DMS153 (cell line): ENCODE measurements at places on chromosomes 2 and 18.

GRCh38 chr18:9096685-9097084, 5.8 kb upstream of the NDUFV2 start:
- no peak for DNase-seq

DNA sequence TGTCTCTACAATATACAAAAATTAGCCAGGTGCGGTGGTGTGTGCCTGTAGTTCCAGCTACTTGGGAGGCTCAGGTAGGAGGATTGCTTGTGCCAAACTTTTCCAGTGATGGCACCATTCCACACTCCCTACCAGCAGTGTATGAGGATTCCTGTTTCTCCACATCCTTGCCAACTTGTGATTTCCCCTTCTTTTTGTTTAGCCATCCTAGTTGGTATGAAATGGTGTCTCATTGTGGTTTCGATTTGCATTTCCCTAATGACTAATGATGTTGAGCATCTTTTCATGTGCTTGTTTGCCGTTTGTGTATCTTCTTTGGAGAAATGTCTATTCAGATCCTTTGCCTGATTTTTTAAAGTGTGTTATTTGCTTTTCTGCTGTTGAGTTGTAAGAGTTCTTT, 41.0 kb downstream of the EPB41L5 start:
- no peak for DNase-seq

GRCh38 chr2:30789670-30790210, 17.5 kb downstream of the CAPN13 start:
- no peak for DNase-seq

GRCh38 chr2:64708829-64709228, 55.1 kb upstream of the SERTAD2 start:
- DNase-seq: no peak

- no peak for DNase-seq
Measured at GRCh38 chr2:171342067-171342413, 91.8 kb downstream of the METTL8 start.

- DNase-seq: peak; percentile 13
Measured at GRCh38 chr2:156864325-156864724, 393.2 kb upstream of the GALNT5 start.

- no peak for DNase-seq
Measured at GRCh38 chr2:68726608-68727367, 7.8 kb upstream of the ARHGAP25 start.

DNA sequence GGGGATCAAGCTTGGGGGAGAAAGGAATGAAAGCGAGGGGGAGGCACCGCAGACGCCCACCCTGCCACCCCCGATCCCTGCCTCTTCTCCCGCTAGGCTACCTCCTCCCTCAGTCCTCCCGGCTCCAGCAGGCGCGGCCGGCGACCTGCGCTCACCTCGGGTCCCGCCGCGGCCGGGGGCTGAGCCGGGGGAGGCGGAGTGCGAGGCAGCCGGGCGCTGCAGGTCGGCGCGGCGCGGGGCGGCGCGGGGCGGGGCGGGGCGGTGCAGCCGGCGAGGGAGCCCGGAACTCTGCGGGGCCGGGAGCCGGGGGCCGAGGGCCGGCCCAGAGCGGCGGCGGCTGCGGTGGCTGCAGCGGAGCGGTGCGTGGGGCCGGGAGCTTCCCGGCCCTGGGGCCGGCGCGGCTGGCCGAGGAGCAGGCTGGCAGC, 477 bp downstream of the ACVR1 start:
- no peak for DNase-seq

GRCh38 chr18:74264303-74265020, 27.3 kb downstream of the CYB5A start:
- DNase-seq: no peak

- DNase-seq: no peak
Measured at GRCh38 chr18:9757827-9758621, 49.9 kb downstream of the RAB31 start.

- DNase-seq: no peak
Measured at GRCh38 chr2:171893196-171893823, 734 bp downstream of the SLC25A12 start.

DNA sequence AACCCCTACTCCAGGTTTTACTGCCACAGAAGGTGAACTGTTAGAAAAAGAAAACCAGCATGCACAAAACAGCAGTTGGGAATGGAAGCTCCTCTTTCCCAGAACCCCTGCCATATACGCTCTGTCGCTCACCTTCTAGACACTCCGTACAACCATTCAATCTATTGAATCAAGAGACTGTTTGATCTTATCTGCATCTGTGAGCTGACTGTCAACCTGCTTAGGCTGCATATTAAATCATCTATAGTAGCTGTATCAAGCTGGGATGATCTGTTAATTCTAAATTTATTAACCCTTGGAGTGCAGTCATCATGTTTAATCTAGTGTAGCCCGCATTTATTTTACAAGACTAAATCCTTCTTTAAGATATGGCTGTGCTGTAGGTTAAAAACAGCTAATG, 13.6 kb upstream of the BCL11A start:
- DNase-seq: no peak
